ENCODE measurements at places on chromosomes 2 and 18.

- DNase-seq: no peak
These were observed 525.4 kb upstream of the SALL3 start for GRCh38 chr18:78454221-78454620.

GRCh38 chr2:151887164-151887563, 58.9 kb upstream of the ARL5A start:
- no peak for DNase-seq

DNA sequence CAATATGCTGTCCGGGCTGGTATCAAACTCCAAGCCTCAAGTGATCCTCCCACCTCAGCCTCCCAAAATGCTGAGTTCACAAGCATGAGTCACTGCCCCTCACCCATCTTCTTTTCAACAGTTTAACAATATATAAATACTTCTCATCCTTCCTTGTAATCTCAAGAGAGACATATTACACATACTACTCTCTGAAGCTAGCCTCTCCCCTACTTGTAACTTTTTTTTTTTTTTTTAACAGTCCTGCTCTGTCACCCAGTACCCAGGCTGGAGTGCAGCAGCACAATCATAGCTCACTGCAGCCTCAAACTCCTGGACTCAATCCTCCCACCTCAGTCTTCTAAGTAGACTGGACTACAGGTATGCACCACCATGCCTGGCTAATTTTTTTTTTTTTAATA, 5.7 kb downstream of the GFPT1 start:
- no peak for DNase-seq

DNA sequence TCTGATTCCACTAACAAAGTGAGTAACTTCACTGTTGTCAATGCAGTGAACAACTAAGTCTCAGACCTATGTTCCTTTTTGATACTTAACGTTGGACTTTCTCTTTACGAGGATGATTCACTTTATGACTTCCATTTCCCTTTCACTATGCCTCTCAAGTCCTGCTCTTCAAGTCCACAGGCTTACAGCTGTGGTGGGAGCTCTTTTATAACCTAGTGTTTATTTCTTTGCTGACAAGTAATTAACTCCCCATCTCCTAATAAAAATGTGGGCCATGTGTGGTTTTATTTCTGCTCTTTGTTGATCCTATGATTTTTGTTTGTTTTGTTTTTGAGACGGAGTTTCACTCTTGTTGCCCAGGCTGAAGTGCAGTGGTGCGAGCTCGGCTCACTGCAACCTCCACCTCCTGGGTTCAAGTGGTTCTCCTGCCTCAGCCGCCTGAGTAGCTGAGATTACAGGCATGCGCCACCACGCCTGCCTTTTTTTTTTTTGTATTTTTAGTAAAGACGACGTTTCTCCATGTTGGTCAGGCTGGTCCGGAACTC, 142.1 kb downstream of the USP34 start:
- DNase-seq: no peak

GRCh38 chr18:69397096-69397495, 3.6 kb upstream of the DOK6 start:
- DNase-seq: no peak

- DNase-seq: no peak
These were observed 5.4 kb upstream of the COX7A2L start for GRCh38 chr2:42366411-42366810.

- DNase-seq: no peak
These were observed 8.3 kb downstream of the PXDN start for GRCh38 chr2:1736045-1736444.

DNA sequence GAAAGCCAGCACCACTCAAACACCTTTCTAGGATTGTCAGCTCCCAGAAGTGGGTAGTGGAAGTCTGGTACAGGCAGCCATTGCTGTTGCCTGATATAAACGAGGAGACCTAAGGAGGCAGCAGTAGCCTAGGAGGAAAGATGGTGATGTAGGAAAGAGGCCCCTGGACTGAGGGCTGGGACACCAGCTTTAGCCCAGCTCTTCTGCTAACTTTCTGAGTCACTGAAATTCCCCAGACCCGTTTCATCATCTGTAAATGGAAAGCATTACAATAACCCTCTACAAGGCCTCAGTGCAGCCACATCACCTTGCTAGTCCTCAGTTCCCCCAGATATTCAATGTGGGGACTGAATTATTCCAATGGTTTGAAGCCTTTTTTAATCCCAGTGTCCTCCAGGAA, 336.5 kb downstream of the TNS1 start:
- DNase-seq: no peak

- DNase-seq: no peak
These were observed 1637.3 kb upstream of the NXPH2 start for GRCh38 chr2:140417504-140417903.
